ENCODE measurements at places on chromosomes 7 and 10. TPM values are rescaled to one million over a fixed set of nuclear protein-coding genes. Genes with fewer than 3 reads are reported as not detected.

Gene ZNF775
- 0.45 TPM for total RNA-seq

Gene MEOX2
- total RNA-seq = not detected

Gene THAP5
- total RNA-seq = 12.6 TPM

Gene TUBB8
- total RNA-seq = not detected

Gene GPR15LG
- total RNA-seq = not detected

Gene CCT6A
- total RNA-seq = 31.8 TPM

Gene SKAP2
- total RNA-seq = 1.2 TPM

Gene ABCB4
- total RNA-seq = not detected

Gene CRPPA
- 1.0 TPM for total RNA-seq
